NCI-H446 treated with DMSO at 0.1 percent for 48 hours (cell line): ENCODE measurements at places on chromosomes 2 and 18.

- no peak for DNase-seq
These were observed 221.8 kb upstream of the CTAGE1 start for GRCh38 chr18:22639561-22639960.

GRCh38 chr2:202201220-202202160 lies 36.9 kb downstream of the SUMO1 start:
- no peak for DNase-seq

DNA sequence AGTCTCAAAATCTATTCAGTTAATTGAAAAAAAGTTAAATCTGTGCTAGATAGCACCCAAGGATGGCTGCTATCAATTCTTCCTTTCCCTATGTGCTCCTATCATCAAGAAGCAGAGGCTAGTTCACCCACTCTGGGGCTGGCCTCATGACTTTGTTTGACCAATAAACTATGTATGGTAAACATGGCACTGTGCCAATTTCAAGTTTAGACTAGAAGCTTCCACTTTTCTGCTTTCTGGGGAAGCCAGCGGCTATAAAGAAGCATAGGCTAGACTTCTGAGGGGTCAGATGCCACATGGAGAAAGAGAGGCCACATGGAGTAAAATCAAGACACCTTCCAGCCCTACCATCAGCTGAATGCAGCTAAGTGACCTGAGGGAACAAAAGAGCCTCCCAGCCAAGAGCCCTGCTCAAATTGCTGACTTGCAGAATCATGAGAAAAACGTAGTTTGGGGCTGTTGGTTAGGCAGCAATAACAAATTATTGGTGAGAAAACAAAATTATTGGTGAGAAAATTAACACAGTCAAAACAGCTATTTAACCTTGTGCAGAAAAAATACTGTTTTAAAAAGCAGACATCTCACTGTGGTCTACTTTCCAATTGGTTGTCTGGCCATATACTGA lies 86.5 kb upstream of the SLC14A2 start:
- DNase-seq: no peak

DNA sequence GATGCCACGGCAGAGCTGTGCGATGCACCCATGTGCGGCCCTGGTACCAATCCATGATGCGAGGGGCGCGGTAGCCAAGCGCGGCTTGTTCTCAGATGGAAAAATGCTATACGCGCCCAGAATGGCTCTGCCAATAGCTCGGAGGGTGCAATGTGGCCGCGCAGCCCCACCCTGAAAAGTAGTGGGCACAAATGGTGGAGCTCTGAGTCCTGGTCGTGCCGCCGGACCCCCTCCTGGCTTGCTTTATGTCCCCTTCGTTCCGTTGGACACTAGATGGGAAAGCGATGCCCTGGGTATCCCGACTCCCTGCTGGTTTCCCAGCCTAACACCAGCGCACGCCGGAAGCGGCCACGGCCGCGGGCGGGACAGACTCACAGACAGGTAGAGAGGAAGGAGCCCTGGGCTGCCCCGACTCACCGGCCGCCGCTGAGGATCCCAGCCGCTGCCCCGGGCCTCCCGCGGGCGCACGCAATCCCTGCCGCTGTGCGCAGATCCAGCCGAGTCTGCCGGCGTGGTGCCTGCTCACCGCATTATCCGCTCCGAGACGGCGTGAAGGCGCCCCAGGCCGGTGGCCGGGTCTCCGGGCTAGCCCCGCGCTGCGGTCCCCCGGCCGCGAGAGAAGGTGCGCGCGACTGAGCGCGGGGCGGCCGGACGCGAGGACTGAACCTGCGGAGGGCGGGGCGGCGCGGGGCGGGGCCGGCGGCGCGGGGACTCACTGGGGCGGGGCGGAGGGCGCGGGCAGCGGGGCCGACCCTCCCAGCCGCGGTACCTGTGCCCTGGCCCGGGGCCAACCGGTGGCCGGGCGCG lies at the start of gene CDC42EP3:
TSS of gene CDC42EP3 (minus strand) at position 634 of the 807 bp plus-strand sequence. CDS start 25,055 bp downstream, outside the sequence.
- DNase-seq: peak; percentile 23

GRCh38 chr2:195055996-195056395 lies 601.0 kb upstream of the SLC39A10 start:
- no peak for DNase-seq

- no peak for DNase-seq
These were observed 5.6 kb upstream of the WDR7 start for GRCh38 chr18:56645415-56646016.

GRCh38 chr2:43212216-43212835 lies 14.1 kb downstream of the ZFP36L2 start:
- DNase-seq: no peak
